Lower leg skin (tissue), 4 donors: ENCODE measurements at places on chromosomes 12 and 14. TPM values are rescaled to one million over a fixed set of nuclear protein-coding genes. Genes with fewer than 3 reads are reported as not detected.

Gene KRT74
- 0.42 TPM for total RNA-seq

Gene GPR132
- total RNA-seq: 1.3 TPM

Gene RECQL
- 17.2 TPM for total RNA-seq

Gene PRKD1
- total RNA-seq: 1.5 TPM

Gene CEP170B
- 41.8 TPM for total RNA-seq

Gene SLCO1B3
- not detected for total RNA-seq

Gene CCDC38
- total RNA-seq: not detected

Gene SMIM41
- 0.71 TPM for total RNA-seq

Gene RIPK3
- 7.4 TPM for total RNA-seq

Gene CAPZA3
- total RNA-seq: not detected

Gene DLGAP5
- 2.4 TPM for total RNA-seq

Gene TMEM260
- total RNA-seq: 20.0 TPM

Gene ACSS3
- total RNA-seq: 3.0 TPM

Gene REM2
- total RNA-seq: 2.5 TPM

Gene ESRRB
- total RNA-seq: 0.19 TPM

Gene TMEM119
- 10.3 TPM for total RNA-seq

Gene SLC38A1
- total RNA-seq: 87.3 TPM

Gene LRRC43
- not detected for total RNA-seq

Gene NGB
- not detected for total RNA-seq

Gene GLI1
- total RNA-seq: 0.19 TPM

Gene RSRC2
- total RNA-seq: 44.2 TPM

Gene OR4N5
- not detected for total RNA-seq

Gene HNF1A
- total RNA-seq: 0.23 TPM

Gene MIP
- total RNA-seq: not detected

Gene SMCO2
- total RNA-seq: not detected

Gene KRT5
- 6,567 TPM for total RNA-seq

Gene AKAP6
- 4.1 TPM for total RNA-seq

Gene BIN2
- total RNA-seq: 0.95 TPM

Gene KERA
- not detected for total RNA-seq

Gene KRT83
- not detected for total RNA-seq

Gene AMDHD1
- 7.7 TPM for total RNA-seq

Gene LHX5
- not detected for total RNA-seq

Gene SMOC1
- total RNA-seq: 5.4 TPM

Gene BTBD7
- total RNA-seq: 19.7 TPM

Gene TWF1
- total RNA-seq: 46.9 TPM

Gene FOXA1
- total RNA-seq: 9.8 TPM

Gene BHLHE41
- 6.7 TPM for total RNA-seq

Gene NELL2
- 11.8 TPM for total RNA-seq

Gene HOXC6
- total RNA-seq: 6.3 TPM

Gene CRADD
- total RNA-seq: 16.1 TPM

Gene TSPAN11
- total RNA-seq: 2.7 TPM

Gene ERP27
- 3.5 TPM for total RNA-seq

Gene GPR84
- total RNA-seq: not detected

Gene GALNT16
- 0.72 TPM for total RNA-seq

Gene AP1G2
- 162 TPM for total RNA-seq

Gene CAPS2
- total RNA-seq: 6.8 TPM

Gene KIF5A
- 0.29 TPM for total RNA-seq

Gene TNS2
- total RNA-seq: 87.1 TPM

Gene TEX52
- total RNA-seq: not detected

Gene TMPRSS12
- total RNA-seq: 1.4 TPM

Gene KCNC2
- not detected for total RNA-seq
